Activated T-cell treated with anti-CD3 and anti-CD28 coated beads for 48 hours (primary cell): ENCODE measurements at places on chromosomes 3 and 15.

DNA sequence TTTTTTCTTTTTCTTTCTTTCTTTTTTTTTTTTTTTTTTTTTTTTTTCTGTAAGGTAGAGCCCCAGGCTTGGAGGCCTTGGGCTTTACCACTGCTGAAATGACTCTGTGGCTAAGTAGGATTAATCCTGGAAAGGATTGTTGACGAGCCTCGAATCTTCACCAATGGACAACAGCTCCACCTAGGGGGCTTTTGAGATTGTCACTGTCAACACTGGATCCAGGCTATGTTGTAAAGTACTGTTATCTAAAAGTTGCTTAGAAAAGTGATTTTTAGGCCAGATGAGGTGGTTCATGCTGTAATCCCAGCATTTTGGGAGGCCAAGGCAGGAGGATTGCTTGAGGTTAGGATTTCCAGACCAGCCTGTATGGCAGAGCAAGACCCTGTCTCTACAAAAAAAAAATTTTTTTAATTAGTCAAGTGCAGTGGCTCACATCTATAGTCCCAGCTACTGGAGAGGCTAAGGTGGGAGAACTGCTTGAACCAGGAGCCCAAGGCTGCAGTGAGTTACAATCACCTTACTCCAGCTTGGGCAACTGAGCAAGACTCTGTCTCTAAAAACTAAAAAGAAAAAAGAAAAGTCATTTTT lies 41.6 kb downstream of the KLHL18 start:
- peak; percentile 17 for DNase-seq

- DNase-seq: no peak
Measured at GRCh38 chr3:82100378-82100777, 338.9 kb upstream of the GBE1 start.

DNA sequence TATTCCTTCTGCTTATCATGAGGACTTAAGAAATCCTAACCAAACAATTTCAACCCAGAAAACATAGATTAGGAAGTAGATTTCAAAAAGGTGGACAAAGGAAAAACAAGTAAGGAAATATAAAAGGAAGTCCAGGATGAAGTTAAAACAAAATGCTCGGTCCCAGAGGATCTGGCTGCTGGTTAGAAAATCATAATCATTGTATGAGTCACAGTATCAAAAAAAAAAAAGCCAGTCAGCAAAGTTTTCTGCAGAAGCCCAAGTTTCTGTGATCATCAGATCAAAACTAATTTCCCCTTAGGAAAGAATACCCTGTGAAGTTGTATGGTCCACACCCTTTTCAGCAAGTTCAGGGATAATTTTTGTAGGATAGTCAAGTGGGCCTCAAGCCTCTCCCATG lies 43.0 kb upstream of the LRTM1 start:
- no peak for DNase-seq

- DNase-seq: peak; percentile 70
Measured at GRCh38 chr15:74620636-74621545, 5.3 kb downstream of the CLK3 start.

GRCh38 chr3:99471353-99472323 lies 166.8 kb upstream of the COL8A1 start:
- no peak for DNase-seq

DNA sequence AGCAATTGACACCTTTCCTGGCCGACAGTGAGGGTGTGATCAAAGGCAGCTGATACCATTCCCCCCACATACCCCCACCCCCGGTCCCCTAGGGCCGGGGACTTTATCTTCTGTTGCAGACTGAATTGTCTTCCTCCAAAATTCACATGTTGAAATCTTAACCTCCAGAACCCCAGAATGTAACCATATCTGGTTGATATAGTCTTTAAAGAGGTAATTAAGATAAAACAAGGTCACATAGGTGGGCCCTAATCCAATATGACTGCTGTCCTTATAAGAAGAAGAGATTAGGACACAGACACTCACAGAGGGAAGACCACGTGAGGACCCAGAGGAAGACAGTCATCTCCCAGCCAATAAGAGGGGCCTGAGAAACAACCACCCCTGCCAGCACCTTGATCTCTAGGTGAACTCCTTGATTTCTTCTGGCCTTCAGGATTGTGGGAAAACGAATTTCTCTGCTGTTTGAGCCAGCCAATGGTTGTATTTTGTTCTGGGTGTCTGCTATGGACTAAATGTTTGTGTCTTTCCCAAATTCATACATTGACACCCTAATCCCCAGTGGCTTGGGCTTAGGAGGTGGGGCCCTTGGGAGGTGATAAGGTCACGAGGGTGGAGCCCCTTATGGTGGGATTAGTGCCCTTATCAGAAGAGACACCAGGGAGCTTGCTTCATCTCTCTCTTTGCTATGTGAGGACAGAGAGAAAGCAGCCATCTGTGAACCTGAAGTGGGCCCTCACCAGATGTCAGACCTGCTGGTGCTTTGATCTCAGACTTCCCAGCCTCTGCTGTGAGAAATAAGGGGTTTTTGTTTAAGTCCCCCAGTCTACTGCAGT lies 144.0 kb downstream of the CHSY1 start:
- no peak for DNase-seq

DNA sequence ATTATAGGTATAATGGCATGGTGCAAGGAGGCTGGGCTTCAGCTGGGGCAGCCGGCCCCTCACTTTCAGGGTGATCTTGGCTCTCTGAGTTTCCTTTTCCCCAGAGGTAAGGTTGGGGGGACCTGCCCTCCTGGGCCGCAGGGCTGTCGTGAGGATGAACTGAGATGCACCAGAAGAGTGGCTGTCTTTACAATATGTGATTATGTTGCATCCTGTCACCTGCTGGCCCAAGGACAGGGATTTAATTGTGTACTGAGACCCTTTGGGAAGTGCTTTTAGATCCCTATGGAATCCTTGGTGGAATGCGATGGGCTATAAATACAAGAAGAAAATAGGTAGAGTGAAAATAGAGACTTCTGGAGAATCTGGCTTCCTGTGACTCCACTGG lies 22.1 kb downstream of the ANAPC13 start:
- DNase-seq: no peak

GRCh38 chr3:16511681-16512434 lies 1.6 kb downstream of the RFTN1 start:
- DNase-seq: peak; percentile 72

DNA sequence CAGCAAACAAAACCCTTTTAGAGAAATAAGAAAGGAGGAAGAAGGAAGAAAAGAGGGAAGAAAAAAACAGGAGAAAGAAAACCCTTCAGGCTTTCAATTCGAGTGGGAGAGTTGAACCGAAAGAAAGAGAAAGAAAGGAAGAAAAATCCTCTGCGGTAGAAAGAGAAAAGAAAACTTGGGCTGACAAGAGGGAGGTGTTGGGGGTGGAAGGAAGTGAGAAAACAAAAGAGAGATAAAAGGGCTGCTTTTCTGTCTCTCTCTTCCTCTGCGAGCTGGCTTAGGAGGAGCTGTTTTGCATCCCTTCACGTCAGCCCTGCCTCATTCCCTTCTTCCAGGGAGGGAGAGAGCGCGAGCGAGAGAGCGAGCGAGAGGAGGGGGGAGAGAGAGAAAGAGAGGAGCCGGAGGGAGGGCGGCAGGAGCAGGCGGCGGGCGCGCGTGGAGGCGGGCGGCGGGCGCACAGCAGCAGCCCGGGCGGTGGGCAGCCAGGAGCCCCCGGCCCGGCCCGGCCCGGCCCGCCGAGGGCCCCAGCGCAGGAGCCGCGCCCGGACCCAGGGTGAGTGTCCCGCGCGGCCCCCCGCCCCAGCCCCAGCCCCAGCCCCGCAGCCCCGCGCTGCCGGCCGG lies at the start of gene ZNF710:
Gene ZNF710, plus strand, starts transcription at position 263 of the 621 bp plus-strand sequence. CDS start 65,814 bp downstream, outside the sequence.
- DNase-seq: no peak

- DNase-seq: no peak
Measured at GRCh38 chr3:4600493-4600892, 107.3 kb downstream of the ITPR1 start.

GRCh38 chr3:57227930-57228751 lies 612 bp downstream of the APPL1 start:
- DNase-seq: peak; percentile 27

GRCh38 chr3:169813278-169813677 lies 574 bp upstream of the LRRC34 start:
- no peak for DNase-seq
